ENCODE measurements at places on chromosomes 13 and 19. TPM values are rescaled to one million over a fixed set of nuclear protein-coding genes. Genes with fewer than 3 reads are reported as not detected.
A peak's percentile ranks its signal among the peaks of the same experiment; 100 is the strongest.

DNA sequence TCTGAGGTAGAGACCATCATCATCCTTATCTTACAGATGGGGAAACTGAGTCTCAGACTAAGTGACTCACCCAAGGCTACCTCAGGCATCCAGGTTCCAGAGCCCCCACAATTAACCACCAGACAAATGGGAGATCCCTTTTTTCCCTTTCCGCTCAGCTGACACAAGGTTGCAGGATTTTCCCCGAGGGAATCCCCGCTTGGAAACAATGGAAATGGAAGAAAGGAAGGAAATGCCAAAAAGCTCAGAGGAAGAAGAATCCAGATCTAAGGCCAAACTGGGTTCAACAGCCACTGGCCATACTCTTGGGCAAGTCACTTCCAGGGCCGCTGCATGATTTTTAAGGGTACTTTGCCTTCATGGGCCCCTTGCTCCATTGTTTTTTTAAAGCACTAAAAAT is 1.6 kb downstream of the ZNF71 start:
- no peak overlapping the region for H3K27ac ChIP-seq
- no peaks in the 10 kb centered on the region for H3K4me1 ChIP-seq
- peaks cover 4% of the 10 kb centered on the region for H3K36me3 ChIP-seq

DNA sequence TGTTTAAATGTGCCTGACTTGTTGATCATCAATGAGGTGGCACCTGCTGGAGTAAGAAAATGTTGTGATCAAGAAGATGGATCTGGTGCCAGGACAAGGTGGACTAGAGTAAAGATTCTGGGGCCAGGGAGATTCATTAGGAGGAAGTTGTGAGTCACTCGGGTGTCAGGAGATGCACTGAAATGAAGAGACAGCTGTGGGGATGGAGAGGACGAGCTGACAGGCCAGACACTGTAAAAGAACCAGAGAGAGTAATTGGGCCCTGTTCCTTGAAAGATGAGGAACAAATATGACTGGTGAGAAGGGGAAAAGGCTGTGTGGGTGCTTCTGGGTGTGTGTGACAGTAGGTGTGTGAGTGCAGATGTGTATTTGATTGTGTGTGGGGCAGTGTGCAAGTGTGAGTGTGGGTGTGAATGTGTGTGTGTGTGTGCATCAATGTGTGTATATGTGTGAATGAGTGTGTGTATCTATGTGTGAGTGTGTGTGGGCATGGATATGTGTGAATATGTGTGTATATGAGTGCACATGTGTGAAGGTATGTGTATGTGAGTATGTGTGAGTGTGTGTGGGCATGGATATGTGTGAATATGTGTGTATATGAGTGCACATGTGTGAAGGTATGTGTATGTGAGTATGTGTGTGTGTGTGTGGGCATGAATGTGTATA is 260.5 kb downstream of the RFC3 start:
- no peaks in the 10 kb centered on the region for H3K36me3 ChIP-seq
- H3K27me3 ChIP-seq, result no peaks in the 10 kb centered on the region
- DNase-seq, result no peak
- no peaks in the 10 kb centered on the region for H3K4me1 ChIP-seq
- H3K4me3 ChIP-seq, result no peak overlapping the region

DNA sequence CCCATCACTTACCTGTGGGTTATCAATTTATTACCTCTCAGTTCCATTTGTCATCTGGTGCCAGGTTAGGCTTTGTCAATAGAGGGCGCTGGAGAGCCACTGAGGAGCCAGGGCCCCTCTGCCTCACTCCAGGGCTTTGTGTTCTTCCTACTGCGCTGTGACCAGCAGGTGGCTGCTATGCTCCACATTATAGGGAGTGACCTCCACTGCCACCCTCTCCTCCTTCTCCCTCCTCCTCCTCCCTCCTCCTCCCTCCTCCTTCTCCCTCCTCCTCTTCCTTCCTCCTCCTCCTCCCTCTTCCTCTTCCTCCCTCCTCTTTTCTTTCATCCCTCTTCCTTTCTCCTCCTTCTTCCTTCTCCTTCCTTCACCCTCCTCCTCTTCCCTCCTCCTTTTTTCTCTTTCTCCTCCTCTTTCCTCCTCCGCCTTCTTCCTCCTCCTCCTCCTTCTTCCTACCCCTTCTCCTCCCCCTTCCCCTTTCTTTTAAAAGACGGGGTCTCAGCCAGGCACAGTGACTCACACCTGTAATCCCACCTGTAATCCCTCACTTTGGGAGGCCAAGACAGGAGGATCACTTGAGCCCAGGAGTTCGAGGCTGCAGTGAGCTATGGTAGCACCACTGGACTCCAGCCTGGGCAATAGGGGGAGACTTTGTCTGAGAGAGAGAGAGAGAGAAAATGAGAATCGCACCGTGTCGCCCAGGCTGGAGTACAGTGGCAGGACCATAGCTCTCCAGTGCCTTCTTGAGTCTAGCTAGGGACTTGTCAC is 10.3 kb upstream of the ZBTB32 start:
- no peaks in the 10 kb centered on the region for H3K36me3 ChIP-seq
- no peaks in the 10 kb centered on the region for H3K4me1 ChIP-seq
- H3K4me3 ChIP-seq, result no peak overlapping the region
- no peaks in the 10 kb centered on the region for H3K27me3 ChIP-seq
- H3K27ac ChIP-seq, result no peak overlapping the region

DNA sequence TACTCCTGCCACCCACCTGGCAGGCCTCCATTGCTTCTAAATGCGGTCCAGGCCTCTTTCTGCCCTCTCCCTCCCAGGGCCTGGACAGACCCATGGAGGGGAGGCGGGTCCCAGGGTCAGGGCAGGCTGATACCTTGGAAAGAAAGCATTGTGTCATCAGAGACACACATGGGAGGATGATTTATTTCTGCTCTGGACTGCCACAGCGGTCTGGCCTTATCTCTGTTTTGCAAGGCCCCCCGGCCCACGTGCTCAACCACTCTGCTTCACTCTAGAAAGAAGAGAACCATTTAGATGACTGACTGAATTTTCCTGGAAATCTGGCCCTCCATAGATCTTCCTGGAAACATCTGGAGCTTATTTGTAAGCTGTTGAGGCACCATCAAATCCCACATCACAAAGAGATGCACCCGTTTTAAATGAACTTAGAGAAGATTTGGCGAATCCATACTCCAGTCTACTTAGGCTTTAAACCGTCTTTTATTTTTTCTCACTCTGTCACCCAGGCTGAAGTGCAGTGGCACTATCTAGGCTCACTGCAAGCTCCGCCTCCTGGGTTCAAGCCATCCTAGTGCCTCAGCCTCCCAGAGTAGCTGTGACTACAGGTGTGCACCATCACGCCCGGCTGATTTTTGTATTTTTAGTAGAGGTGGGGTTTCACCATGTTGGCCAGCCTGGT is 48.3 kb upstream of the URI1 start:
- H3K36me3 ChIP-seq, result no peaks in the 10 kb centered on the region
- no peaks in the 10 kb centered on the region for H3K4me1 ChIP-seq
- no peak overlapping the region for H3K4me3 ChIP-seq
- DNase-seq, result no peak
- H3K27ac ChIP-seq, result no peak overlapping the region
- H3K27me3 ChIP-seq, result no peaks in the 10 kb centered on the region

GRCh38 chr19:39398297-39398864 is 7.2 kb downstream of the MED29 start:
- no peaks in the 10 kb centered on the region for H3K27me3 ChIP-seq
- H3K36me3 ChIP-seq, result no peaks in the 10 kb centered on the region
- no peak overlapping the region for H3K4me3 ChIP-seq
- DNase-seq, result no peak
- H3K4me1 ChIP-seq, result no peaks in the 10 kb centered on the region

- no peaks in the 10 kb centered on the region for H3K36me3 ChIP-seq
- no peaks in the 10 kb centered on the region for H3K4me1 ChIP-seq
- H3K27me3 ChIP-seq, result no peaks in the 10 kb centered on the region
- H3K4me3 ChIP-seq, result no peak overlapping the region
Measured at GRCh38 chr13:93238711-93239110, 12.1 kb downstream of the GPC6 start.

DNA sequence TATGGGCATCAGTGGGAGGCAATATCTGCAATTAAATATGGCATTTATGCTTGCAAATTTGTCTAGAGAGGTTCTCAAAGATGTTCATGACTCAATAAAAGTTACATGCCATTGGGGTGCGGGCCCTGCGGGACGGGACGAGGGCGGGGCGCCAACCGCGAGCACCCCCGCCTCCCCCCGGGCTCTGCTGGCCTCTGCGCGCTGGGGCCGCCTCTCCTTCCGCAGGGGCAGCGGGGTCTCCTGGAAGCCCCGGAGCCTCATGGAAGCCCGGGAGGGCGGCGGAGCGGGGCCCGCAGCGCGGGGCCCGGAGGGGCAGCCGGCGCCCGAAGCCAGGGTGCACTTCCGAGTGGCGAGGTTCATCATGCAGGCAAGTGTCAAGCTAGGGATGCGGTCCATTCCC is 179.2 kb downstream of the TPTE2 start:
- no peak for DNase-seq
- no peaks in the 10 kb centered on the region for H3K27me3 ChIP-seq
- no peaks in the 10 kb centered on the region for H3K4me1 ChIP-seq
- H3K36me3 ChIP-seq, result no peaks in the 10 kb centered on the region
- H3K4me3 ChIP-seq, result no peak overlapping the region
- no peak overlapping the region for H3K27ac ChIP-seq

DNA sequence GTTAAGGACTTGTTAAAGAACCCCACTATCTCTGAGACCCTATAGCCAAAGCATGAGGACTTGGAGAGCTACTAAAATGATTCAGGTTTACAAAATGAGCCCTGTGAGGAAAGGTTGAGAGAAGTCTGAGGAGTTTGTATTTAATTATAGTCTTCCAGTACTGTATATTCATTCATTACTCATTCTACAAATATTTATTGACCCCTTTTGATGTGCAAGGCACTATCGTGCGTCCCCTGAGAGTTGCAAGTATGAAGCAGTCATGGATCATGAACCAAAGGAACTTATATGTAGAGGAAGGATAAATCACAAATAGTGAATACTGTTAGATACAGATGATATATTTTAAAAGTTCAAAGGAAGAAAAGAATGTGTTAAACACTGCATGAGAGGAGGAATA is 84.4 kb downstream of the DNAJC15 start:
- H3K27ac ChIP-seq, result no peak overlapping the region
- H3K27me3 ChIP-seq, result no peaks in the 10 kb centered on the region
- H3K4me3 ChIP-seq, result no peak overlapping the region

GRCh38 chr19:51595190-51596175 is 24.4 kb downstream of the ZNF175 start:
- H3K4me3 ChIP-seq, result peak overlapping the region; percentile 69
- H3K36me3 ChIP-seq, result no peaks in the 10 kb centered on the region
- H3K27ac ChIP-seq, result no peak overlapping the region
- H3K4me1 ChIP-seq, result no peaks in the 10 kb centered on the region
- H3K27me3 ChIP-seq, result no peaks in the 10 kb centered on the region
- no peak for DNase-seq

GRCh38 chr19:23070353-23071146 is 46.3 kb upstream of the ZNF730 start:
- peak overlapping the region; percentile 24 for H3K4me3 ChIP-seq
- no peaks in the 10 kb centered on the region for H3K27me3 ChIP-seq
- H3K27ac ChIP-seq, result peak overlapping the region; percentile 43

- no peak for DNase-seq
- no peaks in the 10 kb centered on the region for H3K4me1 ChIP-seq
- no peaks in the 10 kb centered on the region for H3K36me3 ChIP-seq
- H3K4me3 ChIP-seq, result no peak overlapping the region
Measured at GRCh38 chr13:45658586-45659235, 43.2 kb upstream of the ERICH6B start.

GRCh38 chr13:99730403-99730802 is 229.1 kb downstream of the TM9SF2 start:
- DNase-seq, result no peak
- H3K36me3 ChIP-seq, result no peaks in the 10 kb centered on the region
- H3K27me3 ChIP-seq, result no peaks in the 10 kb centered on the region

DNA sequence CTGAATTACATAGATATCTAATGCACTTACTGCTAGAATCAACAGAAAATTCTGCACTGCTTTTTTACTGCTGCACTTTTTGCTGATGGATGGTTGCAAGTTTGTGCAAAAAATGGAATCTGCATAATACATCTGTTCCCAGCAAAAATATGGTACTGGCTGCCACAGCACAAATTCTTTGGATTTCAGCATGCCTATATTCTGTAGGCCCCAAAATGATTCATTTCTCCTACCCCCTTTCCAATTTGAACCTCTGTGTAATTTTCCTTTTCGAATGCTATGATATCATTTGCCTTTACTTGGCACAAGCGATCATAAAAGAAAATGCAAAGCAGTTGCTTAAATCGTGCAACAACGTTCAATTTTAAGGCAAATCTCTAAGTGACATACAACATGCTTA is 524.2 kb upstream of the NBEA start:
- no peak for DNase-seq
- H3K27ac ChIP-seq, result no peak overlapping the region
- H3K27me3 ChIP-seq, result no peaks in the 10 kb centered on the region
- no peak overlapping the region for H3K4me3 ChIP-seq
- no peaks in the 10 kb centered on the region for H3K4me1 ChIP-seq

DNA sequence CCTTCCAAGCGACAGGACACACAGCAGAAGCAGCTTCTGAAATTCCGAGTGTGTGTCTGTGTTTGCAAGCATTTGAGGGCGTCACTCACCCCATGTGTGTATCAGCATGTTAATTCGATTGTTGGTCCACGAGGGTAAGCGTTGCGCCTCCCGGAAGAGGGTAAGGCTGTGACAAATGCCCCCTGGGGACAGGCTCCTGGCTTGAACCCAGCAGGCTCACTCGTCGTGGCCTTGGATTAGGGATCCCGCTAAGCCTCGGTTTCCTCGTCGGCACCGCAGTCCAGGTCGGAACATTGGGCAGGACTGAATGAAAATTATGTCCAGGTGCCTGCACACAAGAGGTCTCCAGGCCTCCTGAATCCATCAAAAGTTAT is 606 bp upstream of the STXBP2 start:
- peak overlapping the region; percentile 88 for H3K27ac ChIP-seq
- DNase-seq, result no peak
- H3K4me3 ChIP-seq, result peak overlapping the region; percentile 61

DNA sequence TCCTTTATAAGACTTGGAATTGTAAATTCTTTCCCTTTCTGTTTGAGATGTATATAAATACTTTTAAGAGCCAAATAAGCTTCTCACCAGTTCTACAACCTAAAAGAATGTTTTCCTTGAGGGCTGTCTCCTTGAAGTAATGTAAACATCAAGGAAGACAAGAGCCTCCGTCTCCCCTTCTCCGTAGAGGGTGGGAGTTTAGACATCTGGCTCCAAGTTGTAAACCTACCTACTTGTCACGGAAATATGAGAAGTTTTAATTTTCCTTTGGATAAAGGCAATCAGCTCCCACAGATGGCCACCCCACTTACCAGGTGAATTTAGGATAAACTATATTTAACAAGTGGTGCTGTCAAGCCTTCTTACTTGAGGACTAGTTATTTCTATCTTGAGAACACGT is 237.9 kb downstream of the NALCN start:
- no peaks in the 10 kb centered on the region for H3K27me3 ChIP-seq
- no peak overlapping the region for H3K27ac ChIP-seq
- no peaks in the 10 kb centered on the region for H3K36me3 ChIP-seq
- no peak overlapping the region for H3K4me3 ChIP-seq
- no peak for DNase-seq
- no peaks in the 10 kb centered on the region for H3K4me1 ChIP-seq

CELF5 gene
- 0.33 TPM for total RNA-seq

ERICH4 gene
- total RNA-seq, result not detected

NCAN gene
- total RNA-seq, result not detected

NLRP7 gene
- not detected for total RNA-seq

VSTM2B gene
- total RNA-seq, result not detected

C2CD4C gene
- total RNA-seq, result 0.29 TPM

BRCA2 gene
- total RNA-seq, result 1.3 TPM
